ENCODE measurements at places on chromosomes 11 and 22.

DNA sequence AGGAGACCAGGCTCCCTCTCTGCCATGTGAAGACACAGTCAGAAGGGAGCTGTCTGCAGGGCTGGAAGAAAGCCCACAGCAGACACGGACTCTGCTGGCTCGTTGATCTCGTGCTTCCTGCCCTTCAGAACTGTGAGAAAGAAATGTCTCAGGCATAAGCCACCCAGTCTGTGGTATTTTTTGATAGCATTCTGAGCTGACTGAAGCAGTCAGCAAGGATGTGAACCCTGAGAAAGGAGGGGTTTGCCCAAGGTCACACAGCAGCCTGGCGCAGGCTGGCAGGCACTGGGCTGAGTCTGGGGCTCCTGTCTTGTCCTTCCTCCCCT lies 255.1 kb upstream of the B3GAT1 start:
- no peak for DNase-seq
- H3K27me3 ChIP-seq = no peaks in the 10 kb centered on the region
- no peak overlapping the region for H3K27ac ChIP-seq
- no peaks in the 10 kb centered on the region for H3K4me1 ChIP-seq
- no peak overlapping the region for H3K4me3 ChIP-seq

GRCh38 chr11:35235936-35236666 lies 97.1 kb downstream of the CD44 start:
- peak overlapping the region; percentile 23 for H3K4me3 ChIP-seq
- H3K4me1 ChIP-seq = peaks cover 26% of the 10 kb centered on the region
- H3K27ac ChIP-seq = peak overlapping the region; percentile 11
- peak; percentile 80 for DNase-seq
- H3K27me3 ChIP-seq = no peaks in the 10 kb centered on the region
- peaks cover 10% of the 10 kb centered on the region for H3K36me3 ChIP-seq

- H3K36me3 ChIP-seq = no peaks in the 10 kb centered on the region
- peak overlapping the region; percentile 82 for H3K27ac ChIP-seq
- H3K27me3 ChIP-seq = no peaks in the 10 kb centered on the region
- H3K4me1 ChIP-seq = peaks cover 32% of the 10 kb centered on the region
- no peak for DNase-seq
Measured at GRCh38 chr11:78187366-78188285, 800 bp downstream of the KCTD21 start.

- H3K27ac ChIP-seq = no peak overlapping the region
- H3K4me1 ChIP-seq = peaks cover 10% of the 10 kb centered on the region
- H3K4me3 ChIP-seq = no peak overlapping the region
Measured at GRCh38 chr11:76131671-76132631, 74.4 kb downstream of the WNT11 start.

DNA sequence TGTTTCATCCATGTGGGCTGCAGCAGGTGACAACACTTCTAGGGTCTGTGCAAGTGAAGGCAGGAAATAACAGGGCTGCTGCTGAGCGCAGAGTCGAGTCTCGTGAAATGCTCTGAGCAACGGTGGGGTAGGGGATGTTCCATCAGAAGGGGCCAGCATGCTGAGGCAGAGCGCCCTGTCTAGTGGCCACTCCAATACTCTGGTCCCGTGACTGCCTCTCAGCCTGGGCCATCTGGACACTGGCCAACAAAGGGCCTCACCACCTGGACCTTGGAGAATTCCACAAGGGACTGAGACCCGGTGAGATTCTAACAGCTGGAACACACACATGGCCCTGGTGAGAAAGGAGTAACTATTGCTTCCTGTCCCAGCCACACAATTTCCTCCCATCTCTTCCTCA lies 375.7 kb downstream of the SHANK2 start:
- H3K27me3 ChIP-seq = no peaks in the 10 kb centered on the region
- H3K4me3 ChIP-seq = no peak overlapping the region
- H3K36me3 ChIP-seq = no peaks in the 10 kb centered on the region
- DNase-seq = no peak

- H3K27ac ChIP-seq = no peak overlapping the region
- H3K4me1 ChIP-seq = no peaks in the 10 kb centered on the region
- no peaks in the 10 kb centered on the region for H3K36me3 ChIP-seq
- H3K4me3 ChIP-seq = no peak overlapping the region
- no peaks in the 10 kb centered on the region for H3K27me3 ChIP-seq
Measured at GRCh38 chr22:40567106-40567505, 69.4 kb downstream of the MRTFA start.

- no peaks in the 10 kb centered on the region for H3K36me3 ChIP-seq
- H3K4me1 ChIP-seq = no peaks in the 10 kb centered on the region
- H3K27ac ChIP-seq = no peak overlapping the region
Measured at GRCh38 chr11:72162891-72163492, 27.5 kb downstream of the FOLR3 start.

DNA sequence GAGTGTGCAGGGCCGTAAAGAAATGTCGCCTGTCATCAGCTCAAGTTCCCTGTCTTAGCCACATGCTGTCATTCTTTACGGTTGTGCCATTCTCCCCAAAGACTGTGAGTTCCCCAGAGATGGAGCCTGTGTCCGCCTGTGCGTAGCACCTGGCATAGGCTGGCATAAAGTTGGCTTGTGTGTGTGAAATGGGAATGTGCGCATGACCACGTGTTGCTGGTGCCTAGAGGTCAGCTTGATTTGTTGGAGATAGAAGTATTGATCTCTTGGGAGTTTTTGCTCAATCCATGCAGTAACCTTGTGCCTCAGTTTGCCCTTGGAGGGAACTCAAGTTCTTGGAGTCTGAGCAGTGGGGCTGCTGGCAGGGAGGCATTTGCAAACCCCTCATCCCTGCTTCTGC lies 9.4 kb downstream of the CHADL start:
- no peaks in the 10 kb centered on the region for H3K27me3 ChIP-seq
- H3K27ac ChIP-seq = no peak overlapping the region
- DNase-seq = no peak
- no peak overlapping the region for H3K4me3 ChIP-seq
